ENCODE measurements at places on chromosomes 6 and 20.
A peak's percentile ranks its signal among the peaks of the same experiment; 100 is the strongest.

DNA sequence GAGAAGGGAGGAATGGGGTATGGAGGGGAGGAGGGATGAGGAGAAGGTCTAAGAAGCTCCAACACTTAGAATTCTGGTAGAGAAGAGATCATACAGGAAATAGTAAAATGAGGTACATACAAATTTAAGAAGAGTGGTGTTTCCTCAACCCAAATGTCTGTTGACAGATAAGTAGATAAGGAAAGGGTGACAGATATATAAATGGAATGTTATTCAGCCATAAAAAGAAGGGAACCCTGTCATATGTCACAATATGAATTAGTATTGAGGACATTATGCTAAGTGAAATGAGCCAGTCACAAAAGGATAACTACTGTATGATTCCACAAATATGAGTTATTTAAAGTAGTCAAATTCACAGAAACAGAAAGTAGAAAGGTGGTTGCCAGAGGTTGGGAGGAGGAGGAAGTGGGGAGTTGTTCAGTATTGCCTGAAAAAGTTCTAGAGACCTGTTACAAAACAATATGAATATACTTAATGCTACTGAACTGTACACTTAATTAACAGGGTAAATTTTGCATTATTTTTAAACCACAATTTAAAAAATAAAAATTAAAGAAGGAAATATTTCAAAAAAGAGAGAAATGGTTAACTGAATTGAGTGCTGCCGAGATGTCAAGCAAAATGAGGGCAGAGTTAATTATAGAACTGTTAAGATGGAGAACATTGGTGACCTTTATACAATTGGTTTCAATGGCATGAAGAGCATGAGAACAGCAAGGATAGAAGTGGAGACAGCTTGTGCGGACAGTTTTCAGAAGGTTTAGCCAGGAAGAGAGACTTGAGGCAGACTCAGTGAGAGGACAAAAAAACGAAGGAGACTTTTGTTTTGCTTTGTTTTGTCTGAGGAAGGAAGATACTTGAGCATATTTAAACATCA, 47.6 kb upstream of the ADGRF4 start:
- no peak overlapping the region for H3K4me3 ChIP-seq
- no peak overlapping the region for H3K27ac ChIP-seq
- peaks cover 1% of the 10 kb centered on the region for H3K4me1 ChIP-seq
- DNase-seq = peak; percentile 10

DNA sequence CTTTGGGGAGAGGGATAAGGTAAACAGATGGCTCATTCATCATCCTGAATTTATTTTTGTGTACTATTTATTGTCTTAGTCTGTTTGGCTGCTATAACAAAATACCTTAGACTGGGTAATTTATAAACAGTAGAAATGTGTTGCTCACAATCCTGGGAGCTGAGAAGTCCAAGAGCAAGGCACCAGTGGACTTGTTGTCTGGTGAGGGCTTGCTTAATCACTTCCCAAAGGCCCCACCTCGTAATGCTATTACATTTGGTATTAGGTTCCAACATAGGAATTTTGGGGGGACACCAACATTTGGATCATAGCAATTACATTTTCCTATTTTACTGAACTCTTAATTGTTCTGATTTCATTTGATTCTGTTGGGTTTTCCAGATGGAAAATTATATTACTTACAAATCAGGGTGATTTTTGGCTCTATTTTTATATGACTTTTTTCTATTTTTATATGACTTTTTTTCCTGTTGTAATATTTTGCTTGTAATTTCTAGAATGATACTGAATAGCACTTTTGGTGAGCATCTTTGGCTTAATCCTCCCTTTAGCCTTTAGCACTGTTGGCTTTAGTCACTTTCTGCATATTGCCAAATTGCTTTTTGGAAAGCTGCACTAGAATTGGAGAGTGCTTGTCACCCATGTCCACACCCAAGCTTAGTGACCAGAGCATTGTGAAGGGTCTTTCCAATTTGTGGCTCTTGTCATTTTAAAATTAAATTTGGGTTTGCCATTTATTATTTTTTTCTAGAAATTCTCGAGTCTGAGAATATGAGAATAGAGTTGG, 43.7 kb upstream of the TULP4 start:
- peaks cover 2% of the 10 kb centered on the region for H3K27me3 ChIP-seq
- H3K36me3 ChIP-seq = no peaks in the 10 kb centered on the region
- no peak overlapping the region for H3K27ac ChIP-seq

- no peak overlapping the region for H3K4me3 ChIP-seq
- DNase-seq = no peak
- H3K36me3 ChIP-seq = no peaks in the 10 kb centered on the region
- H3K4me1 ChIP-seq = peaks cover 6% of the 10 kb centered on the region
These were observed 202.7 kb downstream of the CLIC5 start for GRCh38 chr6:45812922-45813321.

DNA sequence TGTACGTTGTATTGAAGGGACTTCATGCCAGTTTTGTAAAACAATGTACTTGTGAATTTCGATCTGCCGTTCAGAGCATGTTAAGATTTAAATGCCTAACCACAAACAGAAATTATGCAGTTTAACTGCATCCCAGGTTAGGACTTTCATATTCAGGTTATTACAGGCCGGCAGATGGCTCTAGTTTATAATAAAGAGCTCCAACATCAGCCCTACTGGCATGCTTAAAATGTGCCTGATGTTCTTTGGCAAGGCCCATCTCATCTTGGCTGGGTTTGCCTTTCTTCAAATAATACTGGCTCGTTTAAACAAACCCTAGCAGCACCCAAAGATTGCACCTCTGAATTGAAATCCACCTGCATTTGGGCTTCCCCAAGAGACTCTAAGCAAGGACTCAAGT, 169.3 kb upstream of the RIN2 start:
- no peak overlapping the region for H3K27ac ChIP-seq
- H3K4me3 ChIP-seq = no peak overlapping the region
- H3K36me3 ChIP-seq = no peaks in the 10 kb centered on the region
- no peak for DNase-seq
- H3K4me1 ChIP-seq = no peaks in the 10 kb centered on the region

DNA sequence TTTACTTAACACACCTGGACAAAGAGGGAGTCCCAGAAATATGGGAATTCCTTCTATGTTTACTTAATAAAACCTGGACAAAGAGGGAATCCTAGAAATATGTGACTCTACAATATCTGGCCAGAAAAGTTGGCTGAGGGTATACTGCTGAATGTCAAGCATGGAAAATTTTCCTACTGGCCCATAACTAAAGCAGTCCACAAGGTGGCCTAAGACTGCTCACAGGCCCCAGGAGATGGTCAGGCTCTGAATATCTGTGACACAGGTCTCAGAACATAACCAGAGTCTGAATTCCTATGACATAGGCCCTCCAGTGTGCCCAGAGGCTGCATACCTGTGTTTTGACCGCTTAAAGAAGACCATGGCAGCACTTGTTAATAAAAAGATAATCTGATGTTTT, 578.2 kb upstream of the NRSN1 start:
- no peak overlapping the region for H3K4me3 ChIP-seq
- no peak overlapping the region for H3K27ac ChIP-seq
- H3K4me1 ChIP-seq = no peaks in the 10 kb centered on the region

- DNase-seq = no peak
- H3K4me1 ChIP-seq = no peaks in the 10 kb centered on the region
- no peaks in the 10 kb centered on the region for H3K27me3 ChIP-seq
- no peak overlapping the region for H3K27ac ChIP-seq
These were observed 279.6 kb upstream of the JAG1 start for GRCh38 chr20:10953437-10953836.

DNA sequence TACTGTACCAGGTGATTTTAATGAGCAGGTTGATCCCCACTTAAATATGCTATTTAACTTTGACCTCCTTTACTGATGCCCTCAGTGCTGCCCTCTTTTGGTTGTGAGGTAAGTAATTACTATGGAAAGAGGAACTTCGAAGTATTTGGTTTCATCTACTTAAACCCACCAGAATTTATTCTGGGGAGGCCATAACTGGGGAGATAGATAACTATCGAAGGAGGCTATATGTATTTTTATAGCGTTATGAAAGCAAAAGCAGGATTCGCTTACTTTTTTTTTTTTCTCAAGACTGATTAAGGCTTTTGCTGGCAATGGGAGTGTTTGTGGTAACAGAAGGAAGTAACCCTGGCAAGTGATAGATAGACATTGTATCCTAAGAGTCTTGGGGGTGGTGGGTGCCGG, 168.9 kb upstream of the CENPW start:
- H3K36me3 ChIP-seq = no peaks in the 10 kb centered on the region
- H3K27me3 ChIP-seq = no peaks in the 10 kb centered on the region
- H3K4me3 ChIP-seq = peak overlapping the region; percentile 11
- peak overlapping the region; percentile 5 for H3K27ac ChIP-seq

DNA sequence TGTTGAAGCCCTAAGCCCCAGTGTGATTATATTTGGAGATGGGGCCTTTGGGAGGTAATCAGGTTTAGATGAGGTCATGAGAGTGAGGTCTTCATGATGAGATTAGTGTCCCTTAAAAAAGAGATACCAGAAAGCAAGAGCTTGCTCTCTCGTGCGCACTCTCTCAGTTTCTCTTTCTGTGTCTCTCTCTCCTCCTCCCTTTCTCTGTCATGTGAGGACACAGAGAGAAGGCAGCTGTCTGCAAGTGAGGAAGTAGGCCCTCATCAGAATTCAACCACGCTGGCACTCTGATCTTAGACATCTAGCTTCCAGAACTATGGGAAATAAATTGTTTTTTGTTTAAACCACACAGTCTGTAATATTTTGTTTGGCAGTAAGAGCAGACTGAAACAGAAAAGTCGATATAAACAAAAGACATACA, 180.5 kb downstream of the IBTK start:
- H3K4me1 ChIP-seq = no peaks in the 10 kb centered on the region
- H3K27me3 ChIP-seq = peaks cover 2% of the 10 kb centered on the region
- H3K36me3 ChIP-seq = no peaks in the 10 kb centered on the region
- DNase-seq = no peak
- H3K27ac ChIP-seq = no peak overlapping the region
- no peak overlapping the region for H3K4me3 ChIP-seq

DNA sequence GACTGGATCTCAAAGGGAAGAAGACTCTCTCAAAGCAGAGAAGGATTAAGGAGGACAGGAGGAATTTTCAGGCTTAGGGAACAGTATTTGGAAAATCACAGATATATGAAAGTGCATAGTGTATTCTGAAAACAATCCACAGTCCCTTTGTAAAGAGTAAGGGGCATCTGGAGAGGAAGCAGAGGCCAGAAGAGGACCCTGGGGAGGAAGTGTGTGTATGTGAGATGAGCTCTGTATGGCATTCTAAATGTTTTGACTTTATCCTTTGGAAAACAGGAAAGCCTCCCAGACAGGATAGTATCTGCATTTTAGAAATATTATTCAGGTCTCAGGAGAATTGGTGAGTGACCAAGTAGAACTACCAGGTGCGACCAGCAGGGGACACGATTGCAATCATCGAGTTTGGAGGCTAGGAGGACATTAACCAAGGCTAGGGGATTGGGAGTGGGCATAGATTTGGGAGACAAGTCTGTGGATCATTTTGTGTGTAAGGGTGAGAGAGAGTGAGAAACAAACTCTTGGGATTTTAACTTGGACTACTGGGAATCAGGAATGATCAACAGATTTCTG, 38.3 kb upstream of the FAM184A start:
- DNase-seq = no peak
- no peaks in the 10 kb centered on the region for H3K36me3 ChIP-seq
- H3K4me3 ChIP-seq = no peak overlapping the region
- no peak overlapping the region for H3K27ac ChIP-seq
- H3K4me1 ChIP-seq = no peaks in the 10 kb centered on the region
- H3K27me3 ChIP-seq = peaks cover 3% of the 10 kb centered on the region

DNA sequence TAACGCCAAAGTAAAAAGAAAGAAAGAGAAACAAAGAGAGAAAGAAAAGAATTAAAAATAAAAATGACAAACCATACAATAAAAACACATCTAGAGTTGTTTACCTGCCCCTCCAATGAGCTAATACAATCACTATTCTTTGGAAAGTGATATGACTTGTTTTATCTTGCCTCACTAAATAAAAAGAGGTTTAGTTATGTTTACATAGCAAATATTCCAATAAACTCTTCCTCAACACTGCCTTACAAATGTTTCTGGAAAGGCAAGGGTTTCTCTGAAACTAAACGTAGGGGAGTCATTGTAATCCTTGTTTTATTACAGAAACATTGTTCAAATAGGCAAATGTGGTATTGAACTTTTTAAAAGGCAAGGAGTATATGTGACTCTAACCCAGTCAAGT, 396.2 kb downstream of the EPM2A start:
- peaks cover 2% of the 10 kb centered on the region for H3K27me3 ChIP-seq
- H3K36me3 ChIP-seq = no peaks in the 10 kb centered on the region
- no peak overlapping the region for H3K27ac ChIP-seq
- DNase-seq = no peak
- no peak overlapping the region for H3K4me3 ChIP-seq

All from immature natural killer cell (primary cell).